ENCODE measurements at places on chromosomes 1 and 21. TPM values are rescaled to one million over a fixed set of nuclear protein-coding genes. Genes with fewer than 3 reads are reported as not detected.

The RNU1-4 gene
- total RNA-seq: not detected

The CLDN17 gene
- total RNA-seq: not detected

The HAO2 gene
- total RNA-seq: not detected

DNA sequence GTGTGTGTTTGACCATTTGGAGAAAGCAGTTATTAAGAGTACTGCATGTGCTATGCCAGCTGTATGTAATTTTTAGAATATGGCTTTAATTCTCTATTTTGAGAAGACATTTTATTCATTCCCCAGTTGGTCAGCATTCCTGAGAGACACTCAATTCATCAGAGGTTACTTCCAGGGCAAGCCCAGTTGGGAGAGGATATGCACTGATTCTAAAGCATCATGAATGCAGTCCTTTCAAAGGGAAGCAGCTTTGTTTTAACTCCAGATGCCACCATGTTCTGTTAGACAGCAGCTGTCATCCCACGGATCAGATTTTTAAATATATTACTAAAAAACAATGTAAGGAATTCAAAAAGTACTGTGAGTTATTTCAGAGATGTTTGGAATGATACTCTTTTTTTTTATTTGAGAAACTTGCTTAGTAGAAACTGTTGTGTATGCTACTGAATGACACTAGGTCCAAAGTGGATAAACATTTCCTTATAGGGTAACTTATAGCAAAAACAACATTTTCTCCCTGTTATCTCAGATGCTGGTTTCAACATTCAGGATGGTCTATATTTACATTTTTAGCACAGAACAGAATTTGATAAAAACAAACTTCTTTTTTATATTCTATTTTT lies 149.5 kb upstream of the B3GALT2 start:
- no peak for DNase-seq

DNA sequence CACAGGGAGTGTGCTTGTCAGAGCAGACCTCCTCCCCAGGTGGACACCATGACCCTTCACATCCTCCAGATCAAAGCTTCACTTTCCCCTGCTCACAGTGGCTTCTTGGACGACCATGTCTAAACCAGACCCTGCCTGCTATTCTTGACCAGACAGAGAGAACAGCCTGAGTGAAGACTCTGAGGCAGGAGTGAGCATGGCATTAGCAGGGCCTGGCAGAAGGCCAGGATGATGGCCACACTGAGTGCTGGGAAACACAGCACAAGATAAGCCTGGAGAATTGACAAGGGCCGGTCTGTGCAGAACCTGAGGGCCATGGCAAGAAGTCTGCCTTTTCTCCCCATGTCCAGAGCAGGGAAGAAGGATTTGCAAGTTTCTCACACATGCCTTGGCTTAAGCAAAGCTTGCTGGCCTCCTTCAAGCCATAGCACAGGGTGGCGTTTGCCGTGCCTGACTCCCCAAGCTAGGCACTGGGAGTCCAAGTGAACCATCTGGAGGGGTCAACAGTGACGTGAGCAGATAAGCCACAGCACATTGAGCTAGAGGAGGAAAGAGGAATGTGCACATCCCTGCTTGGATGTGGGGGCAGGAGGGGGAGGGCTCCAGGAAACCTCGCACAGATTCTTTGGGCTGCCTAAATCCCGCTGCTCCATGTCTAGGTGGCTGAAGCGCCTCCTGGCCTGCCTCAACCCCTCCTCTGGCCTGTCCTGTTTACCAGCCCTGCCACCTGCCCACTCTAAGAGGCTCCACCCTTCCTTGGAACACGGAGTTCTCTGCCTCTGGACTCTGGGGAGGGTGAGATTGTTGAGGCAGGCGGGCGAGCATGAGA lies 87.1 kb downstream of the CD58 start:
- DNase-seq: no peak

DNA sequence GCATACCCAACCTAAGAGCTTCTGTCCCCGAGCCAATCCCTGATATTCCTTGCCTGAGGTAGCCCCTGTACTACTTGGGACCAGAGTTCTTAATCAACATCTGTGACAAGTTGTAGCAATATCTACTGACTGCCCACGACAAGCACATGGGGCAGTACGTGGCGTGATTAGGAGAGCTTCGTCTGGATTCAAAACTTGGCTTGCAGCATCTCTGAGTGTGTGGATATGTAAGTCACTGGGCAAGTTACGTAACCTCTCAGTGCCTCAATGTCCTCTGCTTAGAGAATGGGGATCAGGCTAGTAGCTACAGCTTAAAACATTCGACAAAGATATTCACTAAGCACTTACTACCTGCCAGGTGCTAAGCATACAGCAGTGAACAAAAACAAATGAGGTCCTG lies 5.0 kb downstream of the HSPG2 start:
- DNase-seq: no peak

- peak; percentile 71 for DNase-seq
These were observed 11.3 kb downstream of the BTG2 start for GRCh38 chr1:203316626-203317093.

DNA sequence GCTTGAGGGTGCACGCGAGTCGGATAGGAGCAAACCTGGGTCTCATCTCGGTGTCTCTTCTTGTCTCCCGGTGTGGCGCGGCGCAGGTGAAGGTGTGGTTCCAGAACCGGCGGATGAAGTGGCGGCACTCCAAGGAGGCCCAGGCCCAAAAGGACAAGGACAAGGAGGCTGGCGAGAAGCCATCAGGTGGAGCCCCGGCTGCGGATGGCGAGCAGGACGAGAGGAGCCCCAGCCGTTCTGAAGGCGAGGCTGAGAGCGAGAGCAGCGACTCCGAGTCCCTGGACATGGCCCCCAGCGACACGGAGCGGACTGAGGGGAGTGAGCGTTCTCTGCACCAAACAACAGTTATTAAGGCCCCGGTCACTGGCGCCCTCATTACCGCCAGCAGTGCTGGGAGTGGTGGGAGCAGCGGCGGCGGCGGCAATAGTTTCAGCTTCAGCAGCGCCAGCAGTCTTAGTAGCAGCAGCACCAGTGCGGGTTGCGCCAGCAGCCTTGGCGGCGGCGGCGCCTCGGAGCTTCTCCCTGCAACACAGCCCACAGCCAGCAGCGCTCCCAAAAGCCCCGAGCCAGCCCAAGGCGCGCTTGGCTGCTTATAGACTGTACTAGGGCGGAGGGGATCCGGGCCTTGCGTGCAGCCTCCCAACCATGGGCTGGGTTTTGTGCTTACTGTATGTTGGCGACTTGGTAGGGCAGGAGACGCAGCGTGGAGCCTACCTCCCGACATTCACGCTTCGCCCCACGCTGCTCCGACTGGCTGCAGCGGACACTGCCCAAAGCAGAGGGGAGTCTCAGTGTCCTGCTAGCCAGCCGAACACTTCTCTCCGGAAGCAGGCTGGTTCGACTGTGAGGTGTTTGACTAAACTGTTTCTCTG lies 5.1 kb downstream of the HLX start:
- no peak for DNase-seq

DNA sequence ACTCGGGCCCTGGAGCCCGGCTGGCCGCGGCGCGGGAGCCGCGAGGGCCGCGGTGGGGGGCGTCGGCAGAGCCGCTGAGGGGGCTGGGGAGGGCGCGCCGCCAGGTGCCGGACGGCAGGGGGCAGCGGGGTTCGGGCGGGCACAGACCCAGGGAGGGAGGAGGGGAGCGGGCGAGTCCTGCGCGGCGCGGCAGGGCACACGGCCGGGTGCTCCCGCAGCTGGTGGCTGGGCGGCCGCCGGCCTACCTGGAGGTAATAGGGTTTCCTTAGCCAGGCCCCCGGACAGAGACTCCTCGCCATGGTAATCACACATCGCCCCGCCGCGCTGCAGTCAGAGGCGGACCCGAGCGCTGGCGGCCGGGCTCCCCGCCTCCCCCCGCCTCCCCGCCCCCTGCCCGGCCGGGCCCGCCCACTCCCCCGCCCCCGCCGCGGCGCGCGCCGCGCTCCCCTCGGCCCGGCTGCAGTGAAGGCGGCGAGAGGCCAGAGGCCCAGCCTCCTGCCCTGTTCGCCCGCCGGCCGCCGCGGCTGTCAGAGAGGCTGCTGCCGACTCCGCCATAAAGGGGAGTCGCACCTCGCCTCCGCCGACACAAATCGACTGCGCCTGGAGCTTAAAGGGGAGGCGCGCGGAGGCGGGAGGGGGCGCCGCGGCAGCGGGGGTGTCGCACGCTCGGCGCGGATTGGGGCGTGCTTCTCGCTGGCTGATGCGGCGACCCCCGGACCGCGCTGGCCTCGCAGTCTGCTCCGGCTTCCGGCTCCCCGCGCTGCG lies at the start of gene DIPK1A:
Gene DIPK1A, minus strand, starts transcription at position 332 of the 765 bp plus-strand sequence. Its CDS starts 33 bp downstream, at position 299.
- peak; percentile 73 for DNase-seq

- DNase-seq: no peak
These were observed 142.8 kb downstream of the ETS2 start for GRCh38 chr21:38948377-38949069.
